ENCODE measurements at places on chromosomes 5 and 9.

DNA sequence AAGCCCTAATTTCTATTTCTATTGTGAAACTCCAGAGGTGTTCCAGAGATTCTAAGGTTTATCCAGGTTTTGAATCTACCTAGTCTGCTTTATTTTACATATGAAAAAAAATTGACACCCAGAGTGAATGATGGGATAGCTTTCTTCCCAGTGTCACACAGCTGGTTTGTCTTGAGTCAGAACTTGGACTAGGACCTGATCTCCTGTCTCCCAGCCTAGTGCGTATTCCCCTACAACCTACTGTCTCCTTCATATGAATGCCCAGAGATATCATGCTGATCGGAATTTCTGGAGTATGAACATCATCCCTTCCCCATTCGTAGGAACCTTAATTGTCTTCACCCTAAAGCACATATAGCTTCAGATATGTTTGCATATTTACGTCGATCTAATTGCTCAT lies 524.2 kb downstream of the SPATA31D1 start:
- no peak for DNase-seq

DNA sequence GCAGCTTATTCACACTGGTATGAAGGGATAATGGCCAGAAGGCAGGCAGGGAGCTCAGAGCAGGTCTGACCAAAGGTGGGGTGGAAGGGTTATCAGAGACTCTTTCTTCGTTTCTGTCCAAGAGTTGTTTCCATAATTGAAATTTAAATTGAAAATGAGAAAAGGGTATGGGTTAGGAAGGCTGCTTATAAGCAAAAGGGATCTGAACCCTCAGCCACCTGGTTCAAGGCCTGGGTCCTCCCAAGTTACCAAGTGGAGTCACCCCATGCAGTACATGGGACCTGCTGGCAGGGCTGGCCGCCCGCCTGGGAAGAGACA lies 17.8 kb downstream of the EEIG1 start:
- no peak for DNase-seq

GRCh38 chr5:180607861-180608571 lies 16.7 kb upstream of the SCGB3A1 start:
- peak; percentile 22 for DNase-seq

- DNase-seq, result no peak
Measured at GRCh38 chr9:27487927-27488326, 36.2 kb upstream of the IFNK start.

DNA sequence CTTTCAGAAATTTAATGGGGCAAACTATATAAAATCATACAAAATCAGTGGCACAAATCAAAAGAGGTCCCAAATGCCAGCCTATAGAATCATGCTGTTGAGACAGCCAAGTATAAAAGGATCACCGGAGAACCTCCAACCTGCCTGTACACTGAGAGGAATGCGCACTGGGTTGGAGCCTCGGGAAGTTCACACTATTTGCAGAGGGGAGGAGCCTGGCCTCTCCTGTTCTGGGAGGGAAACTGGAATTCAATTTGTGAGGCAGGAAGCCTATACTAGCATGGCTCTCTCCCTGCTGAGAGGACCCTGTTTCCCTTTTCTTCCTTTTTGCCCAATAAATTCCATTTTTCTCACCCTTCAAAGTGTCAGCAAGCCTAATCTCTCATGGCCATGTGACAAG lies 406.0 kb downstream of the HINT1 start:
- no peak for DNase-seq

GRCh38 chr5:172660974-172661373 lies 19.9 kb downstream of the NEURL1B start:
- DNase-seq, result no peak

DNA sequence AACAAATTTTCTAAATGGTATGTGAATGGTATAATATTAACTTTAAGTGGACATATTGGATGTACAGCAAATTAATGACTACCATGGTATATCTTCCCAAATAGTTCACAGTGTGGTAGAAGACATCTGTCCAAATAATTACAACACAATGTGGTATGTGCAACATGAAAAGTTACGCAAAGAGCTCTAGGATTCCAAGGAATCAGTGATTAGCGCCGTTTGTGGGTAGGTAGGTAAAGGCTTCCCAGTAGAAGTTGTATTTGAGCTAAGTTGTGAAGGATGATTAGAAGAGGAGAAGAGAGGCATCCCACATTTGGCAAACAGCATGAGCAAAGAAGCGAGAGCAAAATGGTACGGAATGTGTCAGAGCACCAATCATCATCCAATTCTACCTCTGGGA lies 14.3 kb upstream of the KLF9 start:
- DNase-seq, result no peak

DNA sequence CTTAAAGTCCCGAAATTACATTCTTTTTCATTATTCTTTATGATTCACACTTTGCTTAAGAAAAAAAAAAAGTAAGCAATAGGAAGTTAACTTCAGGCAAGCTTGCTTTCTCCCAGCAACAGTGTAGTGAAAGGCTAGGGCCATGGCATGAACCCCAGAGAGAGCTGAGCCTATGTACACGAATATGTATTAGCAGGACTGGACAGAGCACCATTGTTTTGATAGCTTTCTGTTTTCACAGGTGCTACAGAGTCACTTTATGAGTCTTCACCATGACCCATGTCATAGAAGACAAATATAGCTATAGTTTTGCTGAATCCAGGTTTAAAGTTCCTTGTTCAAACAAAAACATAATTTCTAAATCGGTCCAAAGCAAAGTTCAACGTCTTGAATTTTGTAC lies 199.2 kb downstream of the ADAMTSL1 start:
- DNase-seq, result no peak

DNA sequence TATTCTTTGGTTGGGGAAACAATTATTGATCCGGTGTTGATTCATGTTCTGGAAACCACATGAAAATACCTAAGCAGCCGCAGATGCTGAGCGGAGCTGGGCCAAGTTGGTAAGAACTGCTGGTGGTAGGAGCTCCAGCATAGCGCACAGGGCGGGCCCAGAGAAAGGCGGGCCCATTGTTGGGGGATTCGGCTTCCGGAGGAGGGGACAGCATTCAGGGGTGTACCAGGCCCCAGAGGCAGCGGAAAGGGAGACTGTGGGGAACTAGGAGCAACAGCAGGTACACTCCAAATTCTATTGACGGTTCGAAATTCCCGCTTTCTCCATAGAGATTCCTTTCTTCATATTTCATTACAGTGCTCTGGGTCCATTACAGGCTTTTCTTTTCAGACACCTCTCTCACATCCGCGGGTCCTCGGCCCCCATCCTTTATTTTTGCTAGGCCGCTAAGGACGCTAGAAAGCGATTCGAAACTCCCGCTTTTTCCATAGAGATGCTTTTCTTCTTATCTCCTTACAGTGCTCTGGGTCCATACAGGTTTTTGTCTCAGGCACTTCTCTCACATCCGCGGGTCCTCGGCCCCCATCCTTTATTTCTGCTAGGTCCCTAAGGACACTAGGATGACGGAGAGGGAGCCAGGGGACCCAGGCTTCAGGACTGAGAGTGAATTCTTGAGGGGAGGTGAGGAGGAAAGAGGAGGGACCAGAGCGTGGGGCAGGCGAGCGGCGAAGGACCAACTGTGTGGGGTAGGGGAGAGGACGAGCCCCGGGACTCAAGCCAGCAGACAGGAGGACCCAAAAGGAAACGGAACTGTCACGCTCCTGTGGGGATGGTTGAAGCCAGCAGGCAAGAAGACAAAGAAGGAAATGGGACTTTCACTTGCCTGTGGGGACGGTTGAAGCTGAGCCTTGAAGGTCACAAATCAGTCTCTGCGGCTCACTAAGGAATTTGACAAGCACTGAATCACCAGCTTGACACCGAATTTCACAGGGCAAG lies at the start of gene CCDC152:
Gene CCDC152, plus strand, starts transcription at position 213 of the 996 bp plus-strand sequence. CDS start 2,304 bp downstream, outside the sequence.
- no peak for DNase-seq

- DNase-seq, result no peak
Measured at GRCh38 chr9:127166111-127166510, 43.7 kb upstream of the ANGPTL2 start.

- DNase-seq, result no peak
Measured at GRCh38 chr5:128579093-128579492, 41.0 kb upstream of the FBN2 start.

GRCh38 chr9:83029531-83030137 lies 33.3 kb downstream of the RASEF start:
- DNase-seq, result no peak

DNA sequence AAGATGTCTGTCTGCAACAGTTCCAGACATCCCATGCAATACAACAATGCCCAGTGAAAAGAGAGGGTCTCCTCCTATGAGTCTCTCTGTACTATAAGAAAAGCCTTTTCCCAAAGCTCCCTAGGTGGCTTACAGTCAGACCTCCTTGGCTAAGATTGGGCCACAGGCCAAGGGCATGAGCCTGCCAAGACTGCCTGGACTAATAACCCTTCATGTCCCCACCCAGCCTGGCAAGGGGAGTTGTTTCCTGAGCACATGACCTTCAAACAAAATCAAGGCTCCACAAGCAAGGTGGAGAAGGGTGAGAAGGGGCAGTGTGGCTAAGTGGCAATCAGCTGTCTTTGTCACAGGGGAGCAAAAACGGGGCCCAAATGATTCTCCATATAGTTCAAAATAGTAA lies 75.6 kb upstream of the ZSWIM6 start:
- DNase-seq, result peak; percentile 4

DNA sequence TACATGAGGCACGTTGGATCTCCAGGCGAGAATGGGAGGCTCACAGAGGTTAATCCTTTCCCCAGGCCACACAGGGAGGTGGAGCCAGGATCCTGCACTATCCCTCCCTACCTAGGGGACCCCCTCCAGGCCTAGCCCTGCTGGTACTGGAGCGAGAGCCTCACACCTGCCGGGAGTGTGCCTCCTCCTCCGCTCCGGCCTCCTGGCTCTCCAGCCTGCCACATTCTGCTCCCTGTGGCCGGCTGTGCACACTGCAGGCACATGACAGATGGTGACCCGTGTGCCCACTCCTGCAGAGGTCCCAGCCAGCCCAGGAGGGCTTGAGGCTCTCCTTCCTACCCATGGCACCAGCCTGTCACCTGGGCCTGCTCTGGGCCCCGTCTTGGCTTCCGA lies 93.4 kb downstream of the RXRA start:
- no peak for DNase-seq

DNA sequence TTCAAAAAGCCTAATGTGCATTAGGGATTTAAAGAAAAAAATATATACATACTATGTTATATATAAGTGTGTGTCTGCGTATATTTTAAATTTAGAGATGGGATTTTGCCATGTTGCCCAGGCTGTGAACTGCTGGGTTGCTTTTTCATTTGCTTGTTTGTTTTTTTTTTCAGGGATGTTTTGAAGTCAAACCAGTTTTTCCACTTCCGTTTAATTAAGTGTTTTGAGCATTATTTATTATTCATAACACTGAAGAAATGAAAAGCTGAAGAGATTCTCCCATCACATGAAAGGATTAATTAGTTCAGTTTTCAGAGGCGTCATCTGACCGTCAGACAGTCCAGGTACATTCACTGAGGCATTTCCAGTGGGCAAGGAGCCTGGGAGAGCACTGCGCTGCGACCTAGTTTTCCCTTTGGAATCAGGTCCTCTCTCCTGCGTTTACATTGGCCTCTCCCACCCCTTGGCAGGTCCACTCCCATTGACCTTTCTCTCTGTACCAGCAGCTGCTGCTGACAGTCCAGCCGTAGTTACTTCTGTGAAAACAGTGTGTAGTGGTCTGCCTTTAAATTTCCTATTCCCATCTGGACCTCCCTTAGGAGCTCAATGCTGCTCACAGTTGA lies 26.0 kb downstream of the ARRDC3 start:
- DNase-seq, result peak; percentile 17

DNA sequence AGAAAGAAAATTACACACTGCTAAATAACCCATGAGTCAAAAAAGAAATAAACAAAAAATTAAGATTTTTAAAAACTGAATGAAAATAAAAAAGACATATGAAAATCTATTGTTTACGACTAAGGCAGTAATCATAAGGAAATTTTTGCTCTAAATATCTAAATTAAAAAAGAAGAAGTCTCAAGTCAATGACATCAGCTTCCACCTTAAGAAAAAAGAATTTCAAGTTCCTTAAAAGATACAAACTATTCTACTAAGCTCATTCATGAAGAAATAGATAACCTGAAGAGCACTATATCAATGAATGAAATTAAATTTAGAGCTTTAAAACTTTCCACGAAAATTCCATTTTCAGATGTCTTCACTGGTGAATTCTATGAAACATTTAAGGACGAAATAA lies 15.7 kb upstream of the STARD4 start:
- no peak for DNase-seq

- no peak for DNase-seq
Measured at GRCh38 chr5:149790276-149790675, 60.2 kb downstream of the PPARGC1B start.

GRCh38 chr5:174560861-174561260 lies 163.5 kb upstream of the MSX2 start:
- DNase-seq, result no peak

DNA sequence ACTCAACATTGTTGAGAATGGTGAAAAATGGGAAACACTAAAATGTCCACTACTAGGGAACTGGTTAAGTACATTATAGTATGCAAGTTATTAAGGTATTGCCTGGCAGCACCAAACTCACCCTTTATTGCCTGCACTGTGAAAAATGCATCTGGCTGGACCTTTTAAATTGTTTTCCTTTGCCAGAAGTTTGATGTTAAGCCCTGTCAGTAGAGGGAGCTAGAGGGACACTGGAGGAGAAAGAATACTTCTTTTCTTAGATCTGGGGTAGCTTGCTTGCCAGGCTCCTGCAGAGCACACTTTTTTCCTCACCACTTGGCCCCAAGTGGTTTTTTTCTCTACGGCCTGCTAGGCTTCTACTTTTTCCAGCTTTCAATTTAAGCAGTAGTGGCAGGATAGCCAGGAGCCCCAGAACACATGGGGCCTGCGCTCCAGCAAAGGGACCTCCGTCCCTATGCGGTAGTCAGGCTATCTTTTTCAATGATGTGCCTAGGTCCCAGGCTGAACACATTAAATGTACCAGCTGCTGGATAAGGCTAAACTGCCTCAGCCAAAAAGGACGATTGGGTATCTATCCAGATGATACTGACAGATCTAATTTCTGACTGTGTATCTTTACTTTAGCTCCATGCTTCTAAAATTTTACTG lies 8.0 kb upstream of the HABP4 start:
- DNase-seq, result no peak

- DNase-seq, result peak; percentile 83
Measured at GRCh38 chr5:72166070-72166979, 59.0 kb downstream of the MAP1B start.

- no peak for DNase-seq
Measured at GRCh38 chr9:84374516-84374915, 34.0 kb upstream of the SLC28A3 start.

- DNase-seq, result no peak
Measured at GRCh38 chr5:15717001-15717400, 217.0 kb downstream of the FBXL7 start.

GRCh38 chr5:96036301-96036700 lies 74.7 kb upstream of the ELL2 start:
- no peak for DNase-seq

DNA sequence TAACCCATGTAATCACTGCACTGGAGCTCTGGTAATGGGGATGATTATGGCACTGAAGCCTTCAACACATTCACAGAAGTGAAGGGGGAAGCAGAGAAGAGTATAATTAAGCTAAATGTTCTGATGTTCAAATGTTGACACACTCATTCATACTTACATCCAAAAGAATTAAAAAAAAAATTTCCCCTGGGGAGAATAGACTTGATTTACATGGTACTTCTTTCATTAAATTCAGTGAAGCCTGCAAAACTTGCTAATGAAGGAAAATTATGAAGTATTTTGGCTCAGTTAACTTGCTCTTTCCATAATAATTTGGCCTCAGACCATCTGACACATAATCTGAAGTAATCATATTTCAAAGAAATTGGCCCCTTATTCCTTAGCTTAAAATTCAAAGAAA lies 428.8 kb downstream of the SH3GL2 start:
- DNase-seq, result no peak

Data from DMS79 treated with DMSO at 0.1 percent for 48 hours (cell line).